ENCODE measurements at places on chromosomes 7 and 10. TPM values are rescaled to one million over a fixed set of nuclear protein-coding genes. Genes with fewer than 3 reads are reported as not detected.

The SRRT gene
- 248 TPM for total RNA-seq

The FGFBP3 gene
- total RNA-seq, result 1.5 TPM

The ZPBP gene
- not detected for total RNA-seq

The CDC14C gene
- not detected for total RNA-seq

The VIPR2 gene
- not detected for total RNA-seq

The ADIRF gene
- 14.8 TPM for total RNA-seq

The TCAF2 gene
- 0.28 TPM for total RNA-seq

The PLAC9 gene
- not detected for total RNA-seq

The CPA5 gene
- not detected for total RNA-seq

The ADO gene
- total RNA-seq, result 24.9 TPM

The VGF gene
- 4.4 TPM for total RNA-seq

The TLL2 gene
- 0.64 TPM for total RNA-seq

The TMEM236 gene
- total RNA-seq, result 0.05 TPM

The TMEM273 gene
- 0.23 TPM for total RNA-seq

The COL17A1 gene
- 0.26 TPM for total RNA-seq

The DGKB gene
- total RNA-seq, result not detected

The ACHE gene
- total RNA-seq, result 10.4 TPM

The GIMAP6 gene
- total RNA-seq, result 0.23 TPM

The MSMB gene
- not detected for total RNA-seq

The IRF5 gene
- total RNA-seq, result 8.8 TPM

The MPP7 gene
- total RNA-seq, result 0.49 TPM

The ACSM6 gene
- total RNA-seq, result not detected

The SORBS1 gene
- 29.4 TPM for total RNA-seq

The FASTK gene
- total RNA-seq, result 95.0 TPM

The PKD2L1 gene
- total RNA-seq, result not detected

The RAPGEF5 gene
- total RNA-seq, result 1.4 TPM

The NKX1-2 gene
- total RNA-seq, result 0.15 TPM

The FBXL13 gene
- total RNA-seq, result 2.5 TPM
